ENCODE measurements at places on chromosomes 4 and X. TPM values are rescaled to one million over a fixed set of nuclear protein-coding genes. Genes with fewer than 3 reads are reported as not detected.

PRDM5 gene
- 9.5 TPM for total RNA-seq

MXD4 gene
- total RNA-seq = 18.6 TPM

BRS3 gene
- total RNA-seq = not detected

CT45A9 gene
- total RNA-seq = not detected

SMPX gene
- not detected for total RNA-seq

NXF2B gene
- total RNA-seq = not detected

PROM1 gene
- not detected for total RNA-seq

SLIT2 gene
- total RNA-seq = 4.1 TPM

TBX22 gene
- not detected for total RNA-seq

XK gene
- total RNA-seq = 0.46 TPM

SPARCL1 gene
- not detected for total RNA-seq

DMP1 gene
- not detected for total RNA-seq

ZDHHC15 gene
- not detected for total RNA-seq

MTNR1A gene
- total RNA-seq = not detected

CXCL6 gene
- total RNA-seq = 0.65 TPM

FAM47A gene
- not detected for total RNA-seq

SSX2 gene
- total RNA-seq = not detected

ZNF718 gene
- total RNA-seq = 2.3 TPM

ENPEP gene
- total RNA-seq = not detected

AFAP1 gene
- 16.4 TPM for total RNA-seq

OPRPN gene
- not detected for total RNA-seq

SHOX gene
- total RNA-seq = not detected

YIPF7 gene
- total RNA-seq = not detected

ARSJ gene
- total RNA-seq = 20.1 TPM

ARHGAP24 gene
- total RNA-seq = 2.1 TPM

TIGD4 gene
- 0.11 TPM for total RNA-seq

FAM9C gene
- not detected for total RNA-seq

PABPC5 gene
- total RNA-seq = not detected

SLC10A4 gene
- total RNA-seq = not detected

SPANXA1 gene
- total RNA-seq = not detected

TBC1D9 gene
- 12.2 TPM for total RNA-seq

ADRA2C gene
- 0.70 TPM for total RNA-seq

CENPVL3 gene
- total RNA-seq = 0.08 TPM

NKX1-1 gene
- total RNA-seq = not detected

SMARCA5 gene
- 35.9 TPM for total RNA-seq

BMPR1B gene
- 0.70 TPM for total RNA-seq

ABCG2 gene
- 3.0 TPM for total RNA-seq

PRSS48 gene
- total RNA-seq = not detected

RPL10 gene
- 7,010 TPM for total RNA-seq

LGI2 gene
- total RNA-seq = not detected

NWD2 gene
- total RNA-seq = not detected

CENPVL2 gene
- not detected for total RNA-seq

SPP1 gene
- 1.6 TPM for total RNA-seq

All from hair follicular keratinocyte (primary cell).